Activated CD4-positive, CD25-positive, alpha-beta regulatory T cell treated with anti-CD3 and anti-CD28 coated beads, Interleukin-2, amount 50 U/mL, for 24 hours (primary cell): ENCODE measurements at places on chromosomes 11 and 22.

DNA sequence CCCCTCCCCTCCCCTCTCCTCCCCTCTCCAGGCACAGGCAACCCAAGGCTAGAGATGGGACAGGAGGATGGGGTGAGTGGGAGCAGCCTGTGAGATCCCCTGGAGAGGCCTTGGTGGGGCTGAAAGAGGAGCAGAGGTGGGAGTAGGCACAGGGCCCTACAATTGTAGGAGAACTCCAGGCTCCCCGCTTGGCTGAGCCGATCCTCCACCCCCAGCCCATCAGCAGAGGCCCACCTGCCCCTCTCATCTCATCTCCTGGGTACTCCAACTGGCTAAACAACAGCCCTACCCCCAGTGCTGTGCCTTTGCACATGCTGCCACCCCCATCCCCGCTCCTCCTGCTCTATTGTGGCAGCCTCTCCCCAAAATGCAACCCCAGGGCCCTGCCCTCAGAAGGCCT lies 52.0 kb upstream of the A4GALT start:
- no peak for ATAC-seq

DNA sequence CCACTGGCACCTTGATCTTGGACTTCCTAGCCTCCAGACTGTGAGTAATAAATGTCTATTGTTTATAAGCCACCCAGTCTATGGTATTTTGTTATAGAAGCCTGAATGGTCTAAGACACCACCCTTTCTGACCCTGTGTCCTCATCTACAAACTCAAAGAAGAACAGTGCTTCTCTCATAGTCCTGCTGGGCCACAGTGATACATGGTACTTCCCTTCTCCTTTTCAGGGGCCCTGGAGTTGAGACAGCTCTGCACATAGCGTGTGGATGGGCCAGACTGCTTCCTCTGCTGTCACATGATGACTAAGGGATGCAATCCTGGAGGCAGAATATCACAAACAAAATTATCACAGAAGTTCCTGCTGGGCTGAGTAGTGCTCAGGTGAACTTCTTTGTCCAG lies 5.0 kb downstream of the KCNJ11 start:
- no peak for ATAC-seq

- no peak for ATAC-seq
Measured at GRCh38 chr11:65304110-65304509, 10.6 kb upstream of the CDC42EP2 start.

DNA sequence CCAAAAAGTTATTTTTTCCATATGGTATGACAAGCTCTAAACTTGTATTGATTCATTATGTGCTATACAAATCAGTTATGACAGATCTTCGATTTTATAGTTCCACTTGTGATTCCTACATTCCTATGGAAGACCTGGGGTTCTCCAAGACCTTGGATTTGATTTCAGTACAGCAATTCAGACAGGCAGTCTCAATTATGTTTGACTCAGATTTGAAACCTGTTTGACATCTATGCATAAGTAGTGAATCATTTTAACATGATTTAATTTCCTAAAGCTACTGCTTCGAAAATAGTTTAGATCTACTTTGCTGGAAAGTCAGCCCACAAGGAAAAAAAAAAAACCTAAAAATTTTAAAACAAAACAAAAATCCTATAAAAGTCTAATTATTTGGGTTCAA lies 820.4 kb downstream of the LUZP2 start:
- ATAC-seq: no peak

DNA sequence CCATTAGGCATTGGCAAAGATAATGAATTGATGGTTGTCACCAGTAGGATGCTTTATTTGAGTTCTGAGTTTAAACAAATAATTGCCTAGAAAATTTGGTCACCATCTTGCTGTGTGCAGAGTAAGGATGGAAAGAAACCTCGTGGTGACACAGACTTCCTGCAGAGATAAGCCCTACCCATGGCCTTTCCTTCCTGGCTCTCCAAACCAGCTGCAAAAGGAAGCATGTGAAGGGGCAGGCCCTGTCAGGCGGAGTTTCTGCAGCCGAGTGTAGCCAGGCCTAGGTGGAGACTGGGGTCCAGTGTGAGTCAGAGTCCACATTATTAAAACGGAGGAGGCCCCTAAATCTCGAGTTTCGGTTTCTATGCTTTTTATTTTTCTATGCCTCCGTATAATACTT lies 83.1 kb upstream of the ADSL start:
- ATAC-seq: peak; percentile 47

- ATAC-seq: no peak
Measured at GRCh38 chr11:134945993-134946392, 534.0 kb upstream of the B3GAT1 start.

- ATAC-seq: no peak
Measured at GRCh38 chr11:34680918-34681586, 60.2 kb downstream of the EHF start.

- ATAC-seq: no peak
Measured at GRCh38 chr22:45969414-45969799, 7.6 kb downstream of the WNT7B start.

- no peak for ATAC-seq
Measured at GRCh38 chr11:93528757-93529645, 14.2 kb downstream of the SMCO4 start.

- ATAC-seq: peak; percentile 42
Measured at GRCh38 chr11:235609-235996, 539 bp downstream of the SIRT3 start.

DNA sequence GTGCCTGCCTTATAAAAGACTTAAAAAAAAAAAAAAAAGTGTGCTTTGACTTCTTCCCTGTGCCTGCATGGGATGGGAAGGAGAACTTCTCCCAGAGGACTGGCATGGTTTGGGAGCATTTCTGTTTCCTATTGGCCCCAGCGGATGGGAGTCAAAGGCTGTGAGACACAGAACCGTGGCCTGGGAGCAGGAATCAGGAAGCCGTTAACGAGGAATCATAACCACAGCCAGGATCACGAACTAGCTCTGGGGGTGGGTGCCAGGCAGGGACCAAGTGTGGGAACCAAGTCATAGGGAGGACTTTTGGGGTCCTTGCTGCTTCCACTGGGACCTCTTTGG lies 526 bp downstream of the C1QTNF6 start:
- no peak for ATAC-seq

DNA sequence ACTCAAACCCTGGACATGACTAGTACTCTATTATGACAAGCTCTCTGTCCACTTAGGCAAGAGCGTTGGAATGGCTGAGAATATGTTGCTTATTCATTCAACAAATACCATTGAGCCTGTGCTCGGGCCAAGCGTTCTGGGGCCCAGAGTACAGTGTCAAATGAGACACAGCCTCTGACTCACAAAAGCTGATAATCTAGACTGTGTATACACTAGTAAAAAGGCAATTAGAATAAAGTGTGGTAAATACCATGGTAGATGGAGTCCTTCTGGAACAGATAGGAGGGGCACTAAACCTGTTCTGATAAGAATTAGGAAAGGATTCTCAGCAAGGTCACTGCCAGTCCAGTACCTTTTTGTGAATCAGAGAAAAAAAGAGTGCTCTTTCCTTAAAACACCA lies 24.7 kb downstream of the KCNE3 start:
- ATAC-seq: no peak

DNA sequence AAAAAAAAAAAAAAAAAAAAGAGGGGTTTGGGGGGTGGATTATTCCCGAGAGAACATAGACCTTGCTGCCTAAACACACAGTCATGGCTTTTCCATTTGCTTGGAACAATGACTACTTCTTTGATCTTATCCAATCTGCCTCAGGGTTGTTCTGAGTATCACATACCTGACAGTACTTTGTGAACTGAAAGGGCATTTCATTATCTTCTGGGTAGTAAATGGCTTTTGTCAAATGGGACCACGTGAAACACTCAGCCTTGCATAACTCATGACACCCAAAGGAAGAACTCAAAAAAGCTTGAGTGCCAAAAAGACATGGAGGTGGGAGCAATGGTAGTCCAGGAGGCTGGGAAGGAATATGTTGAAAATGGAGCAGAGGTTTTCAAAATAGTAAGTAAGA lies 123.2 kb upstream of the BID start:
- ATAC-seq: no peak

GRCh38 chr11:17906436-17906835 lies 106.4 kb downstream of the SERGEF start:
- ATAC-seq: no peak

GRCh38 chr22:25688627-25689026 lies 53.4 kb upstream of the MYO18B start:
- ATAC-seq: no peak

DNA sequence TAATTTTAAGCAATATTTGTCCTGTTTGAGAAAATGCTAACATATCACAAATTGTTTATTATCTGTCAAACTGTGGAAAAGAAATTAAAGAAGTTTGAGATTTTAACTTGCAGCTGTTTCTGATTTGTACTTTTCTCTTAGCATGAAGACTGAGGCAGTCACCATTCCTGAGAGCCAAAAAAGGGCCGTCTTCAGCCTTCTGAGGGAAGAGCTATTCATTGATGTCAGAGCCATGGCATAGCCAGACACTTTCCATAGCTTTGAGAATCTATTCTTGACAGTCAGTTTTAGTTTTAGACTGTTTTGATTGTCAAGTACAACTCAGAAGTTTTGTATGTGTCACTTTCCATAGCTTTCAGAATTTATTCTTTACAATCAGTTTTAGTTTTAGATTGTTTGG lies 32.1 kb downstream of the YAP1 start:
- ATAC-seq: no peak

- ATAC-seq: no peak
Measured at GRCh38 chr11:115598257-115598901, 94.2 kb upstream of the CADM1 start.

GRCh38 chr11:125192717-125193415 lies 28.3 kb downstream of the PKNOX2 start:
- ATAC-seq: no peak

DNA sequence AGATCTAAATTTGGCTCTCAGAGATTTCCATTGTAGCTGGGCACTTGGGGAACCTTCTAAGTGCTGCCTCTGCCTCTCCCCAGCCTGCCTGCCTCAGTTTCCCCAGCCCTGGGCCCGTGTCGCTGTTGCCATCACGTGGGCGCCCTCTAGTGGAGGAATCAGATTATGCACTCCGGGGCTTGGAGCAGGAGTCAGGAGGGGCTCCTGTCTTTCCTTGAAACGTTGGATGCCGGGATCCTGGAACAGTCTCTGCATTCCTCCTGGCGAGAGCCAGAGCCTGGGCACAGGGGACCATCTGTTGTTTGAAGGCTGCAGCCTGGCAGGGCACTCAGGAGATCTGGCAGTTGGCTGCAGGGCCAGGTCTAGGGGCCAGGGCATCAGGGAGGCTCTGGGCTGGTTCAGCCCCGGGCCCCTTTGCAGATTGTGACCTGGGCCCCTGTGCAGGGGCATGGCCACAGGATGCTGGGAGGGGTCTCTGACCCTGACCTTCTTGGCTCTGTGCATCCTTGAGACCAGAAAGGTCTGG lies 71.6 kb downstream of the LRP5 start:
- no peak for ATAC-seq

DNA sequence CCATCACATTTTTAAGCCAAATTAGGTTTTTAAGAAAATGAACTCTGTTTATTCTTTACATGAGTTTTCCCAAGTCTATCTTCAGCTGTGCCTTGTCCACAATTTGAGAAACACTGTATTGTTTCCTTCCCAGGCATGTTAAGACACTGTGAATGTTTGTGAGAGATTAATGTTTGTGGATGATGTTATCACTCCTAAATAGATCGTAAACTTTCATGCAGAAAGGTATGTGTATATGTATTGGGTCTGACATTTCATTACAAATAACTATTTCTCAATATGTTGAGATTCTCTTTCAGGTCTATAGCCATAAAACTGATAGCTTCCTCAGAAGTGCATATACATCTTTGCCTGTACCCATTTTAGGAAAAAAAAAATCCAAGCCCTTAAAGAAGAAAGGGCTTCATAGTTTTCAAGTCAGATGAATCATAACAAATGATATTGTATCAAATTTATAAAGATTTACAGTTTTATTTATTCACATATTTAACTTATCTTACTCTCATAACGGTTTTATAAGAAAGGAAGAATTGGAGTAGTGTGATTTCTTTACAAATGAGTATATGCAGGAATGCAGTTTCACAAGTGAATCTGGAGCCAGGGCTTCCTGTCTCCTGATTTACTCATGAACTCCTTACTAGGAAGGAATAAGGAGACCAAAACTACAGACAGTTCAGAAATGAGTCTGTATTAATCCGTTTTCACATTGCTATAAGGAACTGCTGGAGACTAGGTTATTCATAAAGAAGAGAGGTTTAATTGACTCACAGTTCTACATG lies 11.2 kb downstream of the OR8D1 start:
- no peak for ATAC-seq

DNA sequence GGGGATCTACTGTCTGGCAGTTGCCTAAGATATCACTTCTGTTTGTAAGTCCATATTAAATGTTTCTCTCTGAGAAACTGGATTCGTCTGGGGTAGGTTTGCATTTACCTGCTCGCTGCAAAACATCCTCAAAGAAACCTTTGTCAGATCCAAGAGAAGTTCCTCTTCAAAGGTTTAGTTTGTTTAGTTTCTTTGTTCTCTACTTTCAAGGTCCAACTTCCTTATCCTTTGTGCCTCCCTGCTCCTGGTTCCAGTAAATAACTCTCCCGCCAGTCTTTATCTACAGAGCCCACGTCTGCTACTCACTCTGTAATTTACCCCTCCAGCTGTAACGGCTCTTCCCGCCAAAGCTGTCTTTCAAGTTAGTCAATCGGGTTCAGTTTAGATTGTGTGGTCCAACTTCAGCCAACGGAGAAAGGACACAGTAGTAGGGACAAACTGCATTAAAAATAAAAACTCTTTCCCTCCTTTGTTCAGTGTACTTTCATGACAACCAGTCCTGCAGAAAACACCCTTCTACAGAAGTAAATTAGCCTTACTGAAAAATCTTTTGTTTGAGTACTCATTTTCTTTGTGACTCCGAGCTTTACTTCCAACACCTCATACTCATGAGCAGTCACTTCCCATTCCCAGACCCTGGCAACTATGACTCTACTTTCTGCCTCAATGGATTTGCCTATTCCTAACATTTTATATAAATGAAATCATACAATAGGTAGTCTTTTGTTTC lies 41.0 kb downstream of the TMPRSS5 start:
- ATAC-seq: no peak

DNA sequence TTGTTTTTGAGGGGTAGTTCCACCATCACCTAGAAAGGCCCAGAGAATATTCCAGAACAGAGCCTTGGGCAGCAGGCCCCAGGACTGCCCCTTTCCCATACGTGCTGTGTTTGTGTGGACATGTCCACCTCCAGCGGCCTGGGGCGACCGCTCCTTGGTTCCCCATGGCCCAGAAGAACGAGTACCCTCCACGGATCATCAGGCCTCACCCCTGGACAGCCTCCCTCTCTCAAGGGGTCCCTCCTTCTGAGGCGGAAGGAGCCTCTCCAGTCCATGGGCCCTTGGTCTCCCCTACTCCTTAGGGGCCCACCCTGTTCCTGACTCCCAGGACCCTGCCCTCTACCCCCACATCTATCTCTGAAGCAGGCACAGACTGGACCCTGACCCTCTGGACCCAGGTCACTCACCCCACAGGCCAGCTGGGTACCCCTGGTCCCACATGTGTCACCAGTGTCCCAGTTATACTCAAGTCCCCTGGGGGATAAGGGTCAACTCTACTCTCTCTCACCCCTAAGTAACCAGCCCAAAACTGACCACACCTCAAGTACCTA lies 32.6 kb downstream of the IGLL5 start:
- no peak for ATAC-seq
